ENCODE measurements at places on chromosomes 13 and 19.

DNA sequence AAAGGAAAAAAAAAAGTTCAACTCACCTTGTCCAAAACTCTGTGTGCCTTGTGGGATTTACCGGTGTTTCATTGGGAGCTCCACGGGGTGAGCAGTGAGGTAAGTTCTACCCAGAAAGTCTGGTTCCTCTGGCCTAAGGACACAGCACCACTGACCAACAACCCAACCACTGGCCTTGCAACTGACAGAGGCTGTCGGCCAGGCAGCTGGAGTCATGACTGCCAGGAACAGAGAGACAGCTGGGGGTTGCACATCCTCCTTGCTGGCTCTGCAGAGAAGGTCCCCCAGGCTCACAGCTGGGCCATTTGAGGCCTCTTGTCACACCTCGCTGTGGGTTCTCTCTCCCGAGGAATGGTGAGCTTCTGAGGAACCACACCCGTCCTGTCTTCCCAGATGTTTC is 59.5 kb downstream of the ANKRD10 start:
- DNase-seq: no peak

GRCh38 chr13:28867564-28867963 is 47.4 kb downstream of the MTUS2 start:
- DNase-seq: no peak

DNA sequence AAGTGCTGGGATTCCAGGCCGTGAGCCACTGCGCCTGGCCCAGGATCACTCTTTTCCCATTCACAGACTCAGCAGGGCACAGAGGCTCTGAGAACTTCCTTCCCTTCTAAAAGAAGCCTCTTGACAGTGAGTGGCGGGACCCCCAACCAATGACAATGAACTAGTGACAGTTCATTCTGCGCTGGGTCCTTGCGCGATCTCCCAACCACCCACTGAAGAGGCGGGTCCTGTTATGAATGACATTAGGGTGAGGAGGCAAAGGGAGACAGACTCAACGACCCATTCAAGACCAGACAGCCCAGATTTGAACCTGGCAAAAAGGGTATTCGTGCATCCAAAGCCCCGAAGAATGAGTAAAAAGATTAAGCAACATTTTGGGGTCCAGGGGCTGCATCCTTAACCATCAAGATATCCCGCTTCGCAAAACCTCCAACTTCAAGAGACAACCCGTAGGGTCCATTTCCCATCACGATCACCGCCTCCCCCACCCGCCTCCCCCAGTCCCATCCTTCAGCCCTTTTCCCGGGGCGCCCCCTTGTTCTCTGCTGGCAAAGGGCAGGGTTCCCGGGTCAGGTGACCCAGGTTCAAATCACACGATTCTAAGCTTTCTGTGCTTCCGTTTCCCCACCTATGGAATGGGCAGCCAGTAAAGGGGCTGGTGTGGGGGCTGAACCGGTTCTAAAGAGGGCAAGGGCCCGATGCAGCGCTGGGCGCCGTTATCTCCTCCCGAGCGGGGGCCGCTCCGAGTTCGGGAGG is 719 bp downstream of the SUGP2 start:
- DNase-seq: peak; percentile 59

DNA sequence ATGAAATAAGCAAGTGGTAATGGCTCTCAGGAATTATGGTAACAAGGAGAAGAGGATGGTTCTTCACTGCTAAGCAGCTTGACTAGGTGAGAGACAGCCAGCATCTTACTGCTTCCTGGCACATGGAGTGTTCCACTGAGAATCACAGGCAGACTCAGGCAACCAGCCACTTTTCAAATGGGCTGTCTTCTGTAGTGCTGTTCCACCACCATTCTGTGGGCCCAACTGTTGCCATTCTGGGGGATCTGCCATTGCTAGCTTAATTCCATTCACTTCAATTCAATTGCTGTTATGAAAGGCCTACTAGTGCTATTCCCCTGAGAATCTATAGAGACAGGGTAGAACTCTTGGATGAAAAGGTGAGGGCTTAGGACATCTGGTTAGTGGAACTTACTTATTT is 341.9 kb downstream of the KCNRG start:
- no peak for DNase-seq

GRCh38 chr13:114130131-114130836 is 2.1 kb downstream of the RASA3 start:
- DNase-seq: no peak

DNA sequence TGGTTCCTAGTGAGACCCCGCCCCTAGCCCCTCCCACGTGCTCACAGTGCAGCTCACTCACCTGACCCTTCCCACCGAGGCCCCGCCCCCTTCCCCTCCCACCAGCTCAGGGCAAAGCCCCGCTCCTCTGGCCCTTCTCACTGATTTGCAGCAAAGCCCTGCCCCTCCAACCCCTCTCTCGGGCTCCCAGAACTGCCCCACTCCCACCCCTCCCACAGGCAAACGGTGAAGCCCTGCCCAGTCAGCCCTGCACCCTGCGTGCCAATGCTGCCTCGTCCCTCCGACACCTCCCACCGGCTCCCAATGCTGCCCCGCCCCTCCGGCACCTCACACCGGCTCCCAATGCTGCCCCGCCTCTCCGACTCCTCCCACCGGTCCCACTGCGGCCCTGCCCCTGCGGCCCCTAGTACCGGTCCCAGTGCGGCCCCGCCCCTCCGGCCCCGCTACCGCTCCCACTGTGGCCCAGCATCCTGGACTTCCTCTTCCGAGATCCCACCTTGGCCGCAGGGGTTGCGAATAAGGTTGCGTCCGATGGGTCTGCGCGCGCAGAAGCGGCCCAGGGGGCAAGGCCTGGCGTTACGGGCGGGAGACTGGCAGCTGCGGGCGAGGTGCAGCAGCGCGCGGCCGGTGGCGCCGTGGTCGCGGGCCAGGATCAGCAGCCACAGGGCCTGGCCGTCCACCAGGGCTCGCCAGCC is 834 bp downstream of the FBXO27 start:
- peak; percentile 51 for DNase-seq

- peak; percentile 52 for DNase-seq
These were observed 607 bp upstream of the ZNF566 start for GRCh38 chr19:36489920-36490415.

- DNase-seq: no peak
These were observed 74.2 kb upstream of the CSNK1A1L start for GRCh38 chr13:37179645-37180044.

GRCh38 chr13:100280681-100281080 is 191.8 kb downstream of the PCCA start:
- no peak for DNase-seq
